Stimulated activated CD8-positive, alpha-beta memory T cell treated with anti-CD3 and anti-CD28 coated beads, Interleukin-15, amount 100 ng/mL, for 24 hours (primary cell): ENCODE measurements at places on chromosomes 12 and 14.

DNA sequence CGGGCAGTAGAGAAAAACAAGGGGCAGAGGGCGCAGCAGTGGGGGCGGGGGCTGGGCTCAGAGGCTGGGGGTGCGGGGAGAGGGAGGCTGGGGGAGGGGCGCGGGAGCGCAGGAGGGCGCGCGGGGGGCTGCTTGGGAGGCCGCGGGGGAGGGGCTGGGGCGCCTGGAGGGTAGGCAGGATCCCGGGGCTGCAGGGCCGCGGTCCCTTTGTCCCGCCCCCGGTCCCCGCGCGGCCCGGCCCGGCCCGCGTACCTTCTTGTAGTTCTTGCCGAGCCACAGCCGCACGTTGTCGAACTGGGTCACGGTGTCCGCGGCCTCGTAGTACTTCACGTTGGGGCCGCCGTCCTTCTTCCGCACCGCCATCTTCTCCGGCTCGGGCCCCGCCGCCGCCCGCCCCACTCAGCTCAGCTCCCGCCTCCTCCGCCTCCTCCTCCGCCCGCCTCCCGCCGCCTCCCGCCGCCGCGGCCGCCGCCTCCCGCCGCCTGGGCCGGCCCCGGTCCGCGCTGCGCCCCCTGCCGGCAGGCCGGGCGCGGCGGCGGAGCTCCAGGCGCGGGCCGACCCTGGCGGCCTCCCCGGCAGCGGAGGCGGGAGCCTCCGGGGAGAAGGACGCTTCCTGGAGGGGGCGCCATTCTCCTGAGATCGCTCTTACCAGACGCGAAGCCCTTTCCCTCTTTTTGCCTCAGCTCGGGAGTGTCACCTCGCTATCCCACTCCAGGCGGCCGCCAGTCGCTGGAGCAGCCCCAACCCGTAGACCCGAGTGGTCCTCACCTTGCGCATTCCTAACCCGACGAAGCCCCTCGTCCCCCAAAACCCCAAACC, at the start of gene SMARCC2:
TSS of gene SMARCC2 (minus strand) at position 385 of the 819 bp plus-strand sequence. CDS start at position 363, 22 bp downstream.
- DNase-seq: peak; percentile 67

- DNase-seq: no peak
Observed at GRCh38 chr12:62631471-62632410, 165.1 kb downstream of the MON2 start.

DNA sequence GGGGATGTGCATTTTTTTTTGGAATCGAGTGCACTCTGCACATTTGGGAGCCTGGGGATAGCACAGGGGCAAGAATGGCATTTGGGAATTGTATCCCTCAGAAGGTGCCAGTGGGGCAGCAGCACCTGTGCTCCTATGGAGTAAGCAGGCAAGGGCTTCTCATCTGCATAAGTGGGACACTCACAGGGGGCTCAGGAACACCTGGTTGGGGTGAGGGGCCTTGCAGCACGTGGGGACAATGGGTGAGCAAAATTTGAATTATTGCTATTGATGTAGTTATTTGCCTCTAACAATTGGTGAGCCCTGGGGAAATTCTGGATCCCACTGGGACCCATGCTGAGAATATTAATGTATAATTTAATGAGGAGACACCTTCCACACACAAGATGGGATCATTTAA, 274.2 kb downstream of the TTC6 start:
- DNase-seq: no peak

- DNase-seq: no peak
Observed at GRCh38 chr12:105481392-105482300, 151.2 kb downstream of the C12orf75 start.

DNA sequence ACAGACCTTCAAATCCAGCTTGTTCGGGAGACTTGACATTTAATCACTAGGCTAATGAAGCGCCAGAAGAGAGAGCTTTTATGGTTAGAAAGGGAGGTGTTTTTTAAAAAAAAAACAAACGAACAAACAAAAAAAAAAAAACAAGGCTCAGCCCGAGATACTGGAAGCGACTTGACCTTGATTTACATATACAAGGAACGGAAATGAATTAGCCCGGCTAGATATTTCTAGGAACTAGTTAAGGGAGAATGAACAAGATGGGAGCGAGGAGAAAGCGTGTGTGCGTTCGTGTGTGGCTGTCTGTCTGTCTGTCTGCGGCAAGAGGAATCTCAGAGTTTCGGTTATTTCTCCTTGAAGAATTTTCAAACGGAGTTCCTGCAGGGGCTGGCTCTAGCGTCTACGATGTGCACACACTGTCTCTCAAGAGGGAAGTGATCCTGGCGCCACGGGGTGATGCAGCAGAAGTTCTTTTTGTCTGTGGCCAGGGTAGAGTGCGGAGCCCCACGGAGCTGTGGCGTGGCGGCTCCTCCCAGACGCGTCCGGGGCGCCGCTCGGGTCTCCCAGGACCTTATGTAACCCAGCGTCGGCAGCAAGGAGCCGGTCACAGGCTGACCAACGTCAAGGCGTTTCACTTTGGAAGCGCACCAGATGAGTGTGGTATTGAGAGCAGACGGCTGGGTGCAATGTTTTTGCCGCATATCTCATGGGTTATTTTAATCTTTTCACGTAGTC, 18.8 kb downstream of the SOCS2 start:
- peak; percentile 3 for DNase-seq

DNA sequence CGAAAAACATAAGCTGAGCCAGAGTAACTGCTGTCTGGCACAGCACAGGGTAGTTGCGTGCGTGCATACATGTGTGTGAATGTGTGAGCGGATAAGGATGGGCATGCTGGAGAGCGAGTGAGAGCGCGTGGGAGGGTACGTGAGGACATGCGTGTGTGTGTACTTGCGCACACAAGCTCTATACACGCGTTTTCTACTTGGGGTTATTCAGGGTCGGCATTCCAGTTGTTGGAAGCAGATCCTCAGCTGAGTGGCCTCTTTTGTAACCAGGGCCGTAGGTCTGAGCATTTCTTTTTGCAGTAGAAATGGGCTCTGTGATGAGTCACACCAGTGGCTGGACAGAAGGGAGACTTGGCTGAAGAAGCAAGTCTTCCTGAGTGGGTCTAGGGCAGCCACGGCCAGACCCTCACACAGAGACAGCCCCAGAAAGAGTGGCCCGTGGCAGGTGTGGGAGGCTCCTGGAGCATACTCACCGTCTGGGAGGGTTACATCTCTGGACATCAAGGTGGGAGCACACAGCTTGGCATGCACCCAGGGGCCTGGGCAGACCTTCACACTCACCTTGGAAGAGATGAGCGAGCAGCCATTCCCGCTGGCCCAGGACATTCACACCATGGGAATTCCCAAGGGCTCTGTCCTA, 78.0 kb downstream of the LRRC74A start:
- no peak for DNase-seq

GRCh38 chr12:104750061-104750460, 208.0 kb downstream of the SLC41A2 start:
- no peak for DNase-seq

- DNase-seq: no peak
Observed at GRCh38 chr14:59346329-59346728, 118.9 kb downstream of the GPR135 start.

DNA sequence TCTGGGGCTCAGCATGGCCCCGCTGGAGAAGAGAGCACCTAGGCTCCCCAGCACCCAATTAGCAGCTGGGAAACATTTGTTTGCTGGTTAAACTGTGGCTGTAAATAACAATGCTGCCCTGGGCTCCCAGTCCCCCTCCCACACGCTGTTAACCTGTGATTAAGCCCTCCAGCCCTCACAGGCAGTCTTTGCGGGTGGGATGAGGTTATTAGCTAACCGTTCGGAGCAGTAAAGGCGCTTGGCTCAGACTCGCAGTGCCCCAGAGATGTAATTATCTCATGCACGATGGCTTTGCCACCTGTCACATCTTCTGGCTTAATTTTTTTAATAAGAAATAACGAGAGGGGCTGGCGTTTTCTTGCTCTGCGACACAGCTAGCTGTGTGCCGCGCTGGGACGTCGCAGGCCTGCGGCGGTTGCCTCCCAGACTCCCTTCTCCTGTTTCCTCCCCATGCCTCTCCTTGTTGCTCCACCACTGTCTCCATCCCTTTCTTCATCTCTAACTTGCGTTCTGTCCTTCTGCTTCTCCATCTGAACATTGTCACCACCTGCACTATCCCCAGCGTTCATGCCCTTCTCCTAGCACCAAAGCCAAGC, 239.2 kb upstream of the FKBP4 start:
- no peak for DNase-seq

DNA sequence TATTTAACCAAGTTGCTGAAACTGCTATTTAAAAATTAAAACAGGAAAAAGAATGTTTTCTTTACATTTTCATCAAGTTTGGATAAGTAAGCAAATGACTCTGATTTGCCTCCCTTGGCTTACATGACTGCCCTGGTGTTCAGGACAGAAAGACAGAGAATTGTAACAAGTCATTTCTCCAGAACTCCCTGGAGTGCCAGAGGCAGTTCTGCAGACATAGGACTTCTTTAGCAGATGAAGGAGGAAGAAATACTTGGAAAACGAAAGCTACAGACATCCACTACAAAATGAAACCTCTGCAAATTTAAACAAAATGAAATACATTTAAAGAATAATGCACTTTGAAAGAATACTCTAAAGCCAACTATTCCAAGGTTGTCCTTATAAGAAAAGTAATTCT, 253.9 kb downstream of the LRFN5 start:
- no peak for DNase-seq

- DNase-seq: peak; percentile 69
Observed at GRCh38 chr12:105330283-105330930, at the start of gene C12orf75. TSS of gene C12orf75 (plus strand) at chr12:105330691. CDS start at chr12:105330892, 201 bp downstream.

- DNase-seq: no peak
Observed at GRCh38 chr12:72618764-72619163, 346.6 kb downstream of the TRHDE start.

- DNase-seq: no peak
Observed at GRCh38 chr12:93727911-93728310, 50.7 kb downstream of the CRADD start.
